ENCODE measurements at places on chromosomes 5 and 9.

GRCh38 chr5:134464988-134465815 is 53.5 kb upstream of the CDKN2AIPNL start:
- no peak for DNase-seq

DNA sequence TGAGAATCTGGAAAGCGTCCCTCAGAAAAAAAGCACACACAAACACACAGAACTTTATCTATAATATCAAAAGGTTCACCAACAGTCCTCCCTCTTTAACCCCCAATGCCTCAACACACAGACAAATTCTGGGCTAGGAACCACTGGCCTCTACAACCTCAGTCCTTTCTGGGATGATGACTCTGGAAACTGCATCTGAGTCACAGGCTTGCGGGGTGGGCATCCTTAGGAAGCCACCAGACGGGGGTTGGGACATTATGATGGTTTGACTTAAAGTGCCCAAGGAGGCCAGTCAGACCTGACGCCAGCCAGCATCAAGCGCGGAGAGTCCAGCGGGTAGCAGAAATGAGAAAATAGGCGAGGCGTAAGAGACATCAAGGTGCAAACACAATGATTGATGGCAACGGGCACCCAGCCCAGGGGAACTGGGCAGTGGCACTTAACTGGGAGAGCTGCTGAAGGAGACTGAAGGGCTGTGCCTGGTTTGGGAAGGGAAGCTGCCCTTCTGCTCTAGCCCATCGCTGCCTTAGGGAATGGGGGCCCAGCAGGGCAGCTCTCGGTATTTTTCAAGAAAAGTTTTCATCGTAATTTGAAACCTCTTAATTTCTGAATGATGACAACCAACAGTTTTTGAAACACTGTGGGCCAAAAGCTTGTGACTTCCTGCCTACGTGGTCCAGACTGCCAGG is 20.7 kb downstream of the SPRY4 start:
- DNase-seq = no peak

DNA sequence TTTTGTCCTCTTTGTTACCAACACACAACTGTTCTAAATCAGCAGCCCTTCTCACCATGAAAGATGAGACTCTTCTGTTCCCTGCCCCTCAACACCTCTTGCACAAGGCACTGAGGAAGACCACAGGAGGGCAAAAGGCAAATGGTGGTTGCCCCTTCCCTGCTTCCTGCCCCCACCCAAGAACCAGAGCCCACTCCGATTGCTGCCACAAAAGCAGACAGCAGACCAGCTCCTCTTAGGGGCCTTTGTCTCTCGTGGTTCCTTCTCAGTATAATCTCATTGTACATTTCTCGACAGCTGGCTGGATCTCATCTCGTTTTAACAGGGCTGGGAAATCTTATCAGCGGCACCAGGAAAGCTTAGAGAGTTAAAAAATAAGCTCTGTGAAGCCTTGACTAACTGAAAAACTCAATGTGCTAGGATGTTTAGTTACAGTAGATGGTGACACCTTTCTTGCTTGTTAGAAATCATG is 1.1 kb downstream of the MVB12B start:
- peak; percentile 46 for DNase-seq

DNA sequence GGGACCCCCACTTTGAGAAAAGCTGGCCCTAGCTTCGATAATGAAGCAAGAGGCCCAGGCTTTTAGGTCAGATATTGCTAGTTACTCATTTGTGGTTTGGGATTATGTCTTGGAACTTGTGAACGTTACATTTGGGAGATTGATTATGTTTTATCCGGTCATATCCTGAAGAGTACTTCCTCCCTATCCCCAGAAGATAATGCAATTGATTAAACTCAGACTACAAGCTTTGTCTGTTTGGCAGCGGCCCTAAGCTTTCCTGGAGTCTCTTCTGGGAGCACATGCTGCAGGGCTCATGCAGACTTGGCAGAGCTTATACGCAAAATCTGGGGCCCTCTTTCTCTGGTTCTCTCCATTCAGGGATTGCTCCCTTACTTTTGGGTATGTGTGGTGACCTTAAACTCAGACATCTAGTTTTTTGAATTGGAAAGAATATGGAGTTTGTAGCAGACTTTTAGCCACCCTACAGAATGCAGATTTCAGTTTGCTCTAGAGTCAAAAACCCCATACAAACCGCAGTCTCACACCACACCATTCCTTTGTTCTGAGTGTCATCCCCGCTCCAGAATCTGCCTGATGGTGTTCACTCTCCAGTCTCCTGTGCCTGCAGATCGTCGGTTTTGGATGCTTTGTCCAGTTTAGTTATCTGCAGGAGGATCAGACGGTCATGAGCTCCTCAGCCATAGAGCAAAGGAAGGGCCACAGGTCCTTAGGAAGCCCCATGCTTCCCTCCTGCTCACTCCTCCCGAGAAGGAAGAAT is 449.5 kb upstream of the TRPC7 start:
- DNase-seq = no peak

DNA sequence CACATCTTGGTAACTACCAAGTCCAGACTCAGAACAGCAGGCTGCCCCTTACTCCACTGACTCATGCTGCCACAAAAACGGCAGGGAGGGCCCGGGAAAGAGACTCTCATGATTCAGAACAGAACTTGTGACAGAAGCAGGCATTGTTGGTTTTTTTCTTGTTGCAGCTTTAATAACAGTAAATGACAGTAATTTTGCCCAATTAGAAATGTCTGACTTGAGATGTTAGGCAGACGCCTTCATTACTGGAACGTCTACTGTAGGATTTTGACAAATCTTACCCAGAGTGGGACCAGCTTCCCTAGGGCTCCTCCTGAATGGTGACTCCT is 77.9 kb downstream of the SEMA5A start:
- DNase-seq = peak; percentile 61

DNA sequence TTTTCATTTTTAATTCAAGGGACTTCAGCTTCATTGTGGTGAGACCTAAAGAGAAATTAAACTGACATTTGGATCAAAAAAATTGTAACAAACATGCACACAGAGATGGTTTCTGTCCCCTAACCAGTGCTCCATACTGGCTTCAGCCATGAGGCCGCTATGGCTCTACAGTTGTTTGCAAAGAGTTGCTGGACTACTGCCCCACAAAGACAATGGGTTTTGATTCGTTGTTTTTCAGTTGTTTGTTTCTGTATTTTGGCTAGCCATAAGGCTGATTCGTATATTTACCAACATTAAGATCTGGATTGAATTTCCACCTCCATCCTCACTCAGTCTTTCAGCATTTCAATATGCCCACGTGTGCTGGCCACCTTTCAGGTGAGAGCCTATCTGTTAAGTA is 163.7 kb upstream of the KIF2A start:
- peak; percentile 39 for DNase-seq

DNA sequence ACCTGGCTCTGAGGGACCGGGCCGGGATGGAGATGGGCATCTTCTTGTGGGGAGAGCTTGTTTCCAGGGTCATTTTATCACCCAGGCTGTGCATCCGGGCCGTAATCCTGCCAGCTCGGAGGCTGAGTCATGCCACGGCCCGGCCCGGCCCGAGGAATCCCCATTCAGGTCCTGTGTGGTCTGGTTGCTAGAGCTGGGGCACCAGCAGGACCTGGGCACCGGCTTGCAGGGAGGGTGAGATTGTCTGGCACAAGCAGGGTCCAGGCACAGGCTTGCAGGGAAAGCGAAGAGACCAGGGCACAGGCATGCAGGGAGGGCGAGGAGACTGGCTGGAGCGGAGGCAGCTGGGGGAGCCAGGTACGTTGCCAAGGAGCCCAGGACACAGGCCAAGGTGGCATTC is 106.8 kb downstream of the RXRA start:
- no peak for DNase-seq
